ENCODE measurements at places on chromosomes 16 and 17.

DNA sequence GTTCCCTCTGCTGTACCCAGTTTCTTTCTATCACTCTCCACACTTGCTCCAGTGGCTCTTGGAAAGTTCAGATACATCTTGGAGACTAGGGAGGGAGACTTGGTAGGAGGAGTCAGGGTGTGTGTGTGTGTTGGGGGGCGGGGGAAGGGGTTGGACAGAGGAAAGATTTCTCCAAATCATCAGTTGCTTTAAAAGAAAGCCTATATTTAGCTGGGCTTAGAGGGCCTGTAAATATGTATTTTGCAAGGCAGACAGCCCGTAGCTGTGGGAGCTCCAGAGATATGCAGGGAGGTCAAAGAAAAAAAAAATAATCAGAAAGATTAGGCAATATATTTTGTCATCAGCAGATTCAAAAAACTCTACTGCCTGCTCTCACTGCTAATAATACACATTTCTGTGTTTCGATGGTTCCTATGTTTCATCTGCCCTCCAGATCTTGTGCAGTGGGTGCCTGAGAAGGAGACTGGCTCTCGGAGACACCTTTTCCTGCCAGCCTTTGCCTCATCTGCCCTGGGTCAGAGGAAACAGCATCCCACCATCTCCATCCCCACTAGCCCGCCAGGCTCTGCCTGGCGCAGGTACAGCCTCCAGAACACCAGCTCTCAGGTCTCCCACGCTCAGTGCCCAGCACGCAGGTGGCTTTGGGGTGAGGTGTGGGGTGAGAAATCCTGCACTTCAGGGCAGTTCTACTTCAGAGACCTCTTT lies 4.8 kb upstream of the PPP1R9B start:
- no peak for DNase-seq

DNA sequence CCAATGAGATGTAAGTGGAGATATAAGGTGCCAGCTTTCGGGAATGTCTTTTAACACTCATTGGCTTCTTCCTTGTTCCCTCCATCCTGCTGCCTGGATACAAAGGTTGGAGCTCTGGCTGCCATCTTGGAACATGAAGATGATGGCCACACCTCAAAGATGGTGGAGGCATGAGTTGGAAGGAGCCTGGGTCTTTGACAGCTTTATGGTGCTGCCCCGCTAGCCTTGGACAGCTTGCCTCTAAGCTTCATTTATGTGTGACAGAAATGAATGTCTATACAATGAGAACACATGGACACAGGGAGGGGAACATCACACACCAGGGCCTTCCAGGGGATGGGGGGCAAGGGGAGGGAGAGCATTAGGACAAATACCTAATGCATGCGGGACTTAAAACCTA lies 13.6 kb downstream of the GP2 start:
- DNase-seq = no peak

GRCh38 chr17:51869387-51869786 lies 289.1 kb downstream of the CA10 start:
- DNase-seq = peak; percentile 35

DNA sequence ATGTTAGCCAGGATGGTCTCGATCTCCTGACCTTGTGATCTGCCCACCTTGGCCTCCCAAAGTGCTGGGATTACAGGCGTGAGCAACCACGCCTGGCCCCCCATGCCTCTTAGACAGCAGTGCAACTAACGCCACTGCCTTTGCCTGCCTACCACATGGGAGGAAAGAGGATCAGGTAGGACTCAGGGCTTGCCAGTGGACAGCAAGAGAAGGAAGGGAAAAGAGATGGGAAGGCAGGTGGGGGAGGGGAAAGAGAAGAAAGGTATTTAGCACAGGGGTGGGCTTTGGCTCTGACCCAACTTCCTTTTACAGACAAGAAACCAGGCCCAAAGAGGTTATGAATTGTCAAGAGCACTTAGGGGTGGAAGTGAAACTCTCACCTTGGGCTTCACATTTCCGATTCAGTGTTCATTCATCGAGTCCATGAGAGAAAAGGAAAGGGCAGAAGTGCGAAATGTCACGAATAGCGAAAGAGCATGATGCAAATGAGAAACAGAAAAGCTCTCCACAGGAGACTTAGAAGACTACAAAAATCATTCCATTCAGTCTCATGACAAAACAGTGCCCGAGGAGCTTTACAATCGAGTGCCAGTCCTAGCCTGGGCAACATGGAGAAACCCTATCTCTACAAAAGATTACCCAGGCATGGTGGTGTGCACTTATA lies 36.4 kb downstream of the CDK5R1 start:
- DNase-seq = peak; percentile 93

- DNase-seq = no peak
Observed at GRCh38 chr16:62870554-62870953, 834.3 kb upstream of the CDH8 start.

- no peak for DNase-seq
Observed at GRCh38 chr16:89413811-89414585, 76.4 kb downstream of the ANKRD11 start.

DNA sequence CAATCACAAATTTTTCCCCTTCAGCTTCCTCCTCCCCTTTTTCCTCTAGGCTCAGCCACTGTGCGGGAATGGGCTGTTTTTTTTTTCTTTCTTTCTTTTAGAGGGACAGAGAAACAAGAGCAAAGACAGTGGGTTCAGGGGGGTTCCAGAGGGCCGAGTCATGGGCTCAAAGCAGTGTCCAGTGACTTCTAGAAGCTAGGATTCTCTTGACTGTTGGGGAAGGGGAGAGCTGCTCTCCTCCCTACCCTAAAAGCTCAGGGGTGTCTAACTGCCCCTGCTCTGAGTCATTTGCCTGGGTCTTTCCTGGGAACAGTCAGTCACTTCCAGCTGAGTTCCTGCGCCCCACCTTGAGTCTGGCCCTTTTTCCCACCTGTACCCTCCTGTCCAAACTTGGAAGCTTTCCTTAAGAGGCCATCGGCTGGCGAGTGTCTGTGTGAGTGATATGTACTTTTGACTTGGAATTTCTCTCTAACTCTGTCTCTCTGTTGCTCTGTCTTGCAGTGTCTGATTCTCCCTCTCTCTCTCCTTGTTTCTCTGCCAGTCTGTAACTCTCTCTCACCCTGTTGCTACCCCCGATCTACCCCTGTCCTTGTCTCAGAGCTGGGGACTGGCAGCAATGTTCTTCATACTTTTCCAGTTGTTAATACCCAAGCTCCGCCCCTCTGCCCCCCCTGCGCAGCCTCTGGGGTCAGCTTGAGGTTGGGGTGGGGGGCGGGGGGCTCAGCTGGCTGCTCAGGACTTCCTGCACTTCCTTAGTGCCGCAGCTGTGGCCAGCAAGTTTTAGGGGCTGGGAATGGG lies 2.4 kb downstream of the THRA start:
- no peak for DNase-seq

GRCh38 chr16:71410146-71410545 lies 31.7 kb downstream of the TLE7 start:
- no peak for DNase-seq

GRCh38 chr16:84362471-84362941 lies 5.8 kb upstream of the ATP2C2 start:
- no peak for DNase-seq

DNA sequence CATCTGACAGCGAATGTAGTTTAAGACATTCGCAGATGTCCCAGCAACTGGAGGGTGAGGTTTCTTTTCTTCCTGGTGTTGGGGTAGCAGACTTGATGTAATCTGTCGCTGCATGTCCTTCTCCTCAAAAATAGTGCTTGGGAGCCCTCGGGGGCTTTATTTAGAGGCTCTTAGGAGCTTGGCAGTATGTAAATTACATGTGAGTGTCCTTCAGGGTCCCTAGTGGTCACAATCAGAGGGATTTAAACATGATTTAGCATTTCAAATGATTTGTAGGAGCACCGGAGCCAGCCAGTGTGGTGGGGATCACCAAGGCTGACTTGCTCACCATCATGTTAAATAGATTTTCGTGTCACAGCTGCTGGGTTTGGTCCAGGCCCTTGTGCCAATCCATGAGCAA lies 8.8 kb upstream of the SALL1 start:
- no peak for DNase-seq

DNA sequence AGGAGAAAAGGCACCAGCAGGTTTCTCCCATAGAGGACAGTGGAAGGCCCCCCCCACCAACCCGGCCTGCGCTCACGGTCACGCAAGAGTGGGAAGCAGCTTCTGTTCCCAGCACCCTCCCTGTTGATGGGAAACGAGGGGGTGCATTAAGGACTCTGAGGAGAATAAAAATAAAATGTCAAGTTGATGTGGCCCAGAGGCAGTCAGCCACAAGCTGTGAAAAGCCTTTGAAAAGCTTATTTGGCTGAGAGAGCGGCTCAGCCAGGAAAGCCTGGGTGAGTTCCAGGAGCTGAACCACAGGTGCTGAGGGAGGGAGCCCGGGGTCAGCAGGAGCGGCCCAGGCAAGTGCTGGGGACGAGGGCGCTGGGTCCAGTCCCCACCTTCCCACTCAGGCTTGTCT lies 26.9 kb upstream of the SPATA32 start:
- DNase-seq = no peak

DNA sequence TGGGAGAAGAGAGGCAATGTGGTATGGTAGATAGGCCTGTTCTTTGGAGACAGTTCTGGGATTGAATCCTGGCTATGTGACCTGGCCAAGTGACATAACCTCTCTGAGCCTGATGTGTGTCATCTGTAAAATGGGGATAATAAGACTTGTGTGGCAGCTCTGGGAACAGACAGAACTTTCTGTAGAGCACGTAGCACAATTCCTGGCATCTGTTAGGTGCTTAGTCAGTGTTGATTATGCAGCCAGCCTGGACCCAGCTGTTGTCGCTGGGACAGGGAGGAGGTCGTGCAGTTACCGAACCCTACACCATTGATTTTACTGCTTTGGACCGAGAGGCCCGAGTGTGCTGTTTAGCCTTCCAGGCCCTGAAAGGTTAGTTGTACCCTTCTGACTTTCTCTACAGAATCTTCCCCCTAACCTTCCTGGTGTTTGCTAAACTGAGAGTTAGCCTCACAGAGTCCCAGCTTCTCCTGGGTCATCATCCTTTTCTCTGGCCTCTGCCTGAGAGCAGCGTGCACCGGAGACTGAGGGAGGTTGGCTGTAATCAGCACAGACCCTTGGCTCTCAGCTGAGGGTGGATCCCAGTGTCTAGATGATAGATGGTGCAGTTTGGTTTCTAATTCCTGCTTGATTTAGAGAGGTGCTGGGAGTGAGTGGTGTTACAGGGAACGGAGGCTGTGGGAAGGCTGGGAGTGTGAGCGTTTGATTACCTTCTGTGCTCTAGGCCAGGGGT lies 31.9 kb downstream of the MSI2 start:
- no peak for DNase-seq

GRCh38 chr17:50923611-50924010 lies 57.5 kb upstream of the TOB1 start:
- no peak for DNase-seq

All from activated CD4-positive, alpha-beta T cell treated with anti-CD3 and anti-CD28 coated beads, Interleukin-10, Interleukin-2, amounts not matched to agents 100 ng/mL and 50 ng/mL, durations not matched to agents 16 hours and 8 hours (primary cell).